ENCODE measurements at places on chromosomes 12 and 14.

GRCh38 chr14:34966413-34966812 lies 16.4 kb upstream of the SRP54 start:
- no peak for DNase-seq

DNA sequence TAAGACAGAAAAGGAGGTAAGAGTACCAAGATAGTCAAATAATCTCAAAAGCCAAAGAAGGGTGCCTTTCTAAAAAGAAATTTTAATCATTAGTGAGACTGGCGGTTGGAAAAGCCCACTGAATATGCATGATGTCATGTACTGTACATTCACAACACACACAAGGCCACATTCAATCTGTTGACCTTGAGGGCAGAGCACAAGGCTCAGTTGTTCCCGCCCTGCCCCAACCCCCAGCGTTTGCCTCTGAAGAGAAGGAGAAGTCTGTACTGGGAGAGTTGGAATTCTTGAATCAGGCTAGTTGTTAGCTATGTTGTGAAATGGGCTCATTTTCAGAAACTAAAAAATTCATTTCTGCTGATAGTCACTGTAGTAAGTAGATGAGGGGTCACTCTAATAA lies 50.2 kb upstream of the NID2 start:
- no peak for DNase-seq

DNA sequence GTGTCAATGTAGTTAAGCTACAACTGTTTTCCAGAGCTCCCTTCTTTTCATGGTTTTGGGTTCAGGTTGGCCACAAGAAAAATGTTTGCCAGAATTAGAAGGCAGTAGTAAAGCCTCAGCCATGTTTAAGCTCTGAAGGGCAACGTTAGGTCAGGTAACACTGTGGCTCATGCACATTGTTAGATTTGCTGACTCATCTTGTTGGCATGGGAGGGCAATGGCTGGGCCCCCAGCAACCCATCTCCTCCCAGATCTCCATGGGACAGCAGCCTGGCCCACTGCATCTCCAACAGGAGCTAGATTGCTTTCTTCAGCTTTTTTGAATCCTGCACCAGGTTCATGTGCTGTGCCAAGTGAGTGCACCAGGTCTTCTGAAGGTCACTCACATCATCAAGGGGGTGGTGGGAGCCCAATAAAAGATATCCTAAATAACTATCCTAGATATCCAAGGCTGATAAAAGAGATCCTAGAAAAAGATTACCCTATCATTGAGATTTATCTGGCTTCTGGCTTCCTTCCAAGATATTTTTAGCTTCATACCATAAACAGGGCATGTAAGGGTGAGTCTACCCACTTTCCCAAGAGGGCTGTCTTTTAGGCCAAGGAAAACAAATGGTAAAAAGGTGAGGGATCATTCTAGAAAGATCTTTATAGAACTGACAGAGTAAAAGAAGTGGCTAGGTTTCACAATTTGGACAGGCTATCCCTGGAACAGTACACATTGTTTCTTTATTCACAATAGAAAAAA lies 28.9 kb downstream of the PTGER2 start:
- DNase-seq, result no peak

GRCh38 chr14:34051966-34052657 lies 101.2 kb upstream of the EGLN3 start:
- DNase-seq, result no peak

DNA sequence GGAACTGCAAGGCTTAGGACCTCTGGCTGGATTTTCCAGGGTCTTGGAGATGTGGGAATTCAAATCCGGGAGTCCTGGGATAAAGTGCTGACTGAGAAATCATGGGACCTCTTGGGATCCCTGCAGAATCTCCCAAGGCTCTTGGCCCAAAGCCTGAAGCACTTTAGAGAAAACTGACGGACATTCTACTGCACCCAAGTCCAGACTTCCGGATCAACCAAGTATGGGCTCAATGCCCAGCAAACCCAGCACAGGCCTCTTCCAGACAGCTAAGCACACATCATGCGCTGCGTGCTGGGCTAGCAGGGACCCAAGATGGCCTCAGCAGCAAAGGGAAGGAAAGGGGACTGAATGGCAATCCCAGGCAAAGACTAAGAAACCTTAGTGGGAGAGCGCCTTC lies 85.0 kb downstream of the ACTN1 start:
- DNase-seq, result no peak

GRCh38 chr12:18564306-18564705 lies 173.5 kb downstream of the PLCZ1 start:
- no peak for DNase-seq

DNA sequence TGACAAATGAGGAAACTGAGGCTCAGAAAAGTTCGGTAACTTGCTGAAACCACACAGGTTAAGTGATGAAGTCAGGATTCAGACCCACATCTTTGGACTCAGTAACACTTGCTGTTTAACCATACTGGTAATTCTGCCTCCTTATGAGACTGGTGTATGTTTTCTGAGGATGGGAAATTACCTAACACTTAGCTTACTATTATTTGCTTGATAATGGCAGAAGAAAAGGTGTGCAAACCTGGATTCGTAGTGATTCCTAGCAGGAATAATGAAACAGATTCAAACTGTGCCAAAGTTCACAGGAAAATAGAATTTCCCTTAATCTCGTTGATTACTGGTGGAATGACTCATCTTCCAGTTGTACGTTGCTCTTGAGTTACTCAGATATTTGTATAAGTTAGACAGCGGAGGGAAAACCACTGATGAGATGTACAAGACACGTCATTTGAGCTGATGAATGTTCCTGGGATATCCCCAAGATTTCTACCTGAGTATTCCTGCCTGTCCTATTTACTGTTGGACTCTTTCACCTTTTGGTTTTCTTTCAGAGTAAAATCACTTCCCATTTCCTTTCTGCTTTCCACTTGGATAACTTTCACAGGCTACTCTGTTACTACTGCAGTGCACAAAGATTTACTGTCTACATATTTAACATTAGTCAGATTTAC lies 37.5 kb downstream of the PRORP start:
- no peak for DNase-seq

DNA sequence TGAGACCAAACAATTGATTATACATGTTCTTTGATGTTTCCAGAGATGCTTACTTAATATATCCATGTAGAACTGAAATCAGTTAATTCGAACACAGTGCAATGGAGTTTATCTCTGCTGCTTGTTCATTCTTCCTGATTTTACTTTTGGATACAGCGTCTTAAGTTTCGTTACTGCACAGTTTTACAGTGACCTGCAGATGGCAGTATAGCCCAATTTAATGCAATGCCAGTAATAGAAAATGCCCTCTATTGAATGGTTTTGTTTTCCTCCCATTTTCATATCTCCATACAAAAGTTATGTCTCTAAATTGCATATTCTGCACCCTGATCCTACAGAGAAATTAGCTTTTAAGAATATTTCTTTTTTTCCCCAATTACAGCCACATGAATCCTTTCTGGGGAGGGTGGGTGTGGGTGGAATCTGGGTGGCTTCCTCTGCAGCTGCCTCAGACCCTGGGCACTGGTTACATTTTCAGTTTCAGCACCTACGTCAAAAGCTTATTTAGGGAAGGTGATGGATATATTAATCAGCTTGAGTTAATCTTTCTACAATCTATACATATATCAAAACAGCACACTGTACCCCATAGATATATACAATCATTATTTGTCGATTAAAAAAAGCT lies 101.1 kb upstream of the DCD start:
- DNase-seq, result peak; percentile 15

DNA sequence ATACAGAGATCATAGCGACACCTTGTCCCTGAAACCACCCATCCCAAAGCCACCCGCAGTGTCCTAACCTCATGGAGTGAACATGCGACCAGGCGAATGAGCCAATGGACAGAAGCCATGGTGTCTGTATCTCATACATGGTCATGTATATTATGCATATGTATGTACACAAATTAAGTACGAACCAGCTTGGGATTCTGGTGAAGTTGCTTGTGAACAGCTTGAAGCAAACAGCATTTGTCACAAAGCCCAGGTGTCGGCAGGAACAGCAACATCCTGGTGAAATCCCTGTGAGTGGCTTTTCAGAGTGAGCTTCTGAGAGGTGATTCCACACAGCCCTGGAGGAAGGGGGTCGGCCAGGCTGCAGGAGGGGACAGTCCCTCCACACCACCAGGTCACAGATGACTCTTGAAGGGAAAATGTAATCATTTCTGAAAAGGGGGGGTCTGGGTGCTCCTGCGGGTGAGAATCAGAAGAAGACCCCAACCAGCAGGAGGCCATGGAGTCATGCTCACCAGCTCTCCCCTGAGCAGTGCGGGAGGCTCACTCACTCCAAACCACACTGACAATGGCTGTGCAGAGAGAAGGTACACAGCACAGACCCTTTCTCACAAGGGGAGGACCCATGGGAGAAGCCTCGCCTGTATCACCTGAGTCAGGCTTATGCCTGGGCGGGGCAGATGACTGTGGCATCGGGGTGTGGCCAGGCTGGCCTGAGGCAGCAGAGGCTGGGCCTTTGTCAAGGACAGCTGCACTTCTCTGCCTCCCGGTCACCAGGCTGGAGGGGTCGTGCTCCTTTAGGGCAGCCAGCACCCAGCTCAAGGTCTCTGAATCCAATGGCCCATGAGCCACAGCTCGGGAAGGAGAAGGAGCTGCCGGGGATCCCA lies 14.3 kb downstream of the CHGA start:
- no peak for DNase-seq

DNA sequence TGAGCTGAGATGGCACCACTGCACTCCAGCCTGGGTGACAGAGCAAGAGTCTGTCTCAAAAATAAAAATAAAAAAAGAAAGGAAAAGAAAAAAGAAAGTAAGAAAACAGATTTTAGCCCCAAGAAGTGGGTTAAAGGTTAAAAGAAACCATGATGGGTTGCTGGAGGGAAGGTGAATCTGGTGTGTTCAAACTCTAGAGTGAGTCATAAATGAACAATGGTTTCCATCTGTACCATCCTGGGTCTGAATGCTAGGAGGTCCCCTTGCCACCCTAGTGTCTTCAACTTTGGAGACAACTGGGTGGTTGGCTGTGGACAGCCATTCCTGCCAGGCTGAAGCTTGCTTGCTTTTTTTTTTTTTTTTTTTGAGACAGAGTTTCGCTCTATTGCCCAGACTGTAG lies 1.6 kb upstream of the RPS26 start:
- DNase-seq, result no peak

- DNase-seq, result no peak
These were observed 78.2 kb downstream of the HMGA2 start for GRCh38 chr12:65902500-65902899.

DNA sequence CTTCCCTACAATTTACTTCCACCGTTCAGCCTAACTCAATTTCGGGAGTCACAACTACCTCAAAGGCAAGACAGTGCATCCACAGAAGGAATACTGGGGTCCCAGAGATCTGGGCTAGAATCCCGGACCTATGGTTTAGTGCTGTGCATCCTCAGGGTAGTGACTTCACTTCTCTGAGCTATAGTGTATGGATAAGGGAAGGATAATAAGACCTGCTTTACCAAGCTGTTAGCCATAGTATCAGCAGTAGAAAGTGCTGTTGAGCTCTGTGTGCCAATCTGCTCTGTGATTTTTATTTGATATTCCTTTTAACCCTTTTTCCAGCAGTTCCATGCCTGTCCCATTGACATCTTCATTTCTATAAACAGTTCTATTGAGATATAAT lies 1044.3 kb downstream of the BCL11B start:
- DNase-seq, result no peak

DNA sequence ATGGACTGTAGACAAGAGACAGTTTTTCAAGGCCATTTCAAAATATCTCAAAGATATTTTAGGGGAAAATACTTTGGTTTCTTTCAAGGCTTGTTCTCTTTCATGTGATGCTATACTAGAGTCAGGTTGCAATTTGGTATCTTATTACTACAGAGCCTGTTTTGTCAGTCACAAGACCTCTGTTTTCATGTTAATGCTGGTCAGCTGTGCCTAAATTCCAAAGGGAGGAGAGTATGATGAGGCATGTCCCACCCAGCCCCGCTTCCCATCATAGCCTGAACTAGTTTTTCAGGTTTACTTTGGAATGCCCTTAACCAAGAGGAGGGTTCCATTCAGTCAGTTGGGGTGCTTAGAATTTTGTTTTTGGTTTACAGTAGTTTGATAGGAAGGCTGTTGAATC lies 52.6 kb downstream of the GPHB5 start:
- no peak for DNase-seq

DNA sequence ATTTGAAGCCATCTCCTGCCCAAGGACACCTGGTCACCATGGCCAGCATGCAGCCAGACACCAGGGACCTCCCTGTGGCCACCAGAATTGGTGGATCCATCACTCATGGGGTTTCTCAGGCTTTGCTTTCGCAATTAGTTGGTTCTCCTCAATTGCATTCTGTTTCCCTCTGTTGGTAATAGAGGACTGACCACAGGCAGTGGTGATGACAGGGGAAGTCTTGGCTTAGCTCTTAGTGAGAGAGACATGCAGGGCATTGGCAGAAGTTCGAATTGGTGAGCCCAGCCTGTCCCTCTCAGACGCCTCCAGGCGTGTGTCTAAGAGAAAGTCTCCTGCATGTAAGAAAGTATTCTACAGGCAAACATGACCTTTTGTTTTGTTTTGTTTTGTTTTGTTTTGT lies 21.3 kb downstream of the HCAR2 start:
- DNase-seq, result no peak

DNA sequence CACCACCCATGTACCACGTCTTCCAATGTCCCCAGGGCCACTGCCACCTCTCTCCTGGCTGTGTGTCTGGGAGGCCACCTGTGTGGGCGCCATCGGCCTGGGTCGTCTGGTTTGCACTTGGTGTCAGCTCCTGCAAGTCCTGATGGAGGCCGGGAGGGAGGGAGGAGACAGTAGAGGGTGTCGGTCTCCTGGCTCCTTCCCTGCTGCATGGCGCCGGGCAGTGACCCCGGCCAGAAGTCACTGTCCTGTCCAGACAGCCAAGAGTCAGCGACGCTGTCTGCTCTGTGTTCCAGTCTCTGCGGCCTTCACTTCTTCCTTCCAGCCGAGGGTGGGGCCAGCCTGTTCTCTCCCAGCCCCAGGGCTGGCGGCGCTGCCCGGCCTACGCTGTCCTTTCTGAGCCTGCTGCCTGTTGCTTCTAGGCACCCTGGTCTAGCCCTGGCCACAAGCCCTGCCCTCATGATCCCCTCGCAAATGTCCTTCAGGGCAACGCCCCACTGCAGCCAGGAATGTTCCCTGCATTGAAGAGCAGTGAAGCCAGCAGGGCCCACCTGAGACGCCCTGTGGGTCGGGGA lies 13.0 kb upstream of the LBHD2 start:
- DNase-seq, result no peak

- DNase-seq, result no peak
These were observed 1248.4 kb downstream of the LRFN5 start for GRCh38 chr14:42855085-42855484.

DNA sequence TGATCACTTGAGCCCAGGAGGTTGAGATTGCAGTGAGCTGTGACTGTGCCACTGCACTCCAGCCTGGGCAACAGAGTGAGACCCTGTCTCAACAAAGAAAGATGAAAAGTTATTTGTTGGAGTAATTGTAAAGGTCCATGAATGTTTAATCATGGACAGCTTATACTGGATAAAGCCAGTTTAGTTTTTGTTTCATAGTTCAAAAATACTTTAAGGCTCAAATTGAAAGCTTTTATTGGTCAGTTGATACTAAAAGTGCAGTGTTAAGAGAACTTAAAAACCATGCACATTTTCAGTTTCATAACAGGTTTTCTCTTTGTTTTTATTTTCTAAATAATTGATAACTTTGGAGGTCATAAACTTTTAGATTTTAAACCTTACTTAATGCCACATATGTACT lies 108.4 kb downstream of the MON2 start:
- no peak for DNase-seq

Measured in T-cell (primary cell).